Left renal cortex interstitium (tissue), 4 donors: ENCODE measurements at places on chromosomes 2 and 18.

- no peak for DNase-seq
Observed at GRCh38 chr2:18924386-18924785, 335.0 kb upstream of the NT5C1B start.

DNA sequence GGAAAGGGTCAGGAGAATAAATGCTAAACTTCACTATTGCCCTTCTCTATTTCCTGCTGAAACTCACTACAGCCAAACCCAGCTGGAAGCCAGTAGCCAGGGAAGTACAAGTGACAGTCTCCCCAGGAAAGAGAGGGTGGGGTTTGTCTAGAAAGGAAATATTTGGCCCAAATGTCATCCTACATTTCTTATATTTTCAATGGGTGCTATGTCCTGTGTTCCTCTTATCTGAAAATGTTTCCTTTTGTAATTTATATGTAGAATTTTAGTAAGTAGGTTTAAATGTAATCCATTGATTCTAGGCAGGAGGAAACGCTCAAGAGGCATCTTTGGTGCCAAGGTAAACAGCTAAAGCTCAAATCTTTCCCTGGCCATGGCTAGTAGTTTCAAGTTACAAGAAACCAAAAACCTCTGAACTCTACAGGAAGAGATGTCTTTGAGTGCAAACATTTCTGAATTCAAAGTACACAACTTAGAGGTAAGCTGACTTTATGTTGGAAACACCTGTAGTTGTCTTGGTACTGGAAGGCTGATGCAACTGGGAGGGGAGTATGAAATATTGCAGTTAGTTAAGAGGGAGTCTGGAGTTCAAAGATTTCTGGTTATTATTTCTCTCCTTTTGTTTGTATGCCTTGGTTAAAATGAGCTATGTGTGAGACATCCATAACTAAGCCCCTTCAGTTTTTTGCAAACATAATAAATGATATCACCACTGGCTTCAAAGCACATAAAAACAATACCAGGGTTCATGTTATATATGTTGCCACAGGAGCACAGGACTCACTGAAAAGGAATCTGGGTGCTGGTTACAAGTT is 356.1 kb upstream of the ZC3H15 start:
- no peak for DNase-seq

DNA sequence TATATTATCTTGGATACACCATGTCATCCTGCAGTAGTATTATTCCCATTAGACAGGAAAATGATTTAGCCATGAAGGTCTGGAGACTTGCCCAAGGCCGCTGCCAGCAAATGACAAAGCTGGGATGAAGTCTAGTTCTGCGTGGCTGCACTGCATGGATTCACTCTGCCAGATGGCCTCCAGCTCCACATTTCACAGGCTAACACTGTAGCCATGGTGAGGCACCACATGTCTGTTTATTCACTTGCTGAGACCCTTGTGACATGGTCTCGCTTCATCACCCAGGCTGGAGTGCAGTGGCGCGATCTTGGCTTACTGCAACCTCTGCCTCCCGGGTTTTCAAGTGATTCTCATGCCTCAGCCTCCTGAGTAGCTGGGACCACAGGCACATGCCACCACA is 31.5 kb upstream of the SCG2 start:
- DNase-seq: no peak

- no peak for DNase-seq
Observed at GRCh38 chr2:8534729-8535468, 147.0 kb upstream of the ID2 start.

DNA sequence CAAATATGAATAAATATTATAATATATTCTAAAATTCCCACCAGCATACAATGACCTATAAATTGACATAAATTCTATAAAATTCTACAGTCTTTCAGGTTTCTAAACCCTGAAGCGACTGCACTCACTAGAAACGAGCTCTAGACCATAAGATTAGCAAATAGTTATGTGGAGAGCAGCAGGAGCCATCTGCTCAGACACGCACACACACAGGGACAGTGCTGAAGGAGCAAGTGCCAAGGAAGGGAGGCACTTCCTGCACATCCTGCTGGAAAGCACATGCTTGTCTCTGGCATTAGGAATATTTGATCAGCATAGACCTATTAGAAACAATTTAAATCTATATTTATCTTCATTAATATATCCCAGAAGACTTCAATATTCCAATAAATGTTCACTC is 713.9 kb upstream of the CDH2 start:
- DNase-seq: no peak

GRCh38 chr2:176088937-176089842 is 3.3 kb upstream of the HOXD13 start:
- DNase-seq: no peak

- no peak for DNase-seq
Observed at GRCh38 chr2:48717846-48718245, 37.7 kb downstream of the LHCGR start.

GRCh38 chr18:60162388-60162787 is 210.2 kb downstream of the MC4R start:
- DNase-seq: no peak
